ENCODE measurements at places on chromosomes 1 and 21. TPM values are rescaled to one million over a fixed set of nuclear protein-coding genes. Genes with fewer than 3 reads are reported as not detected.

ZNF684 gene
- total RNA-seq = 5.2 TPM

PDE9A gene
- 57.0 TPM for total RNA-seq

ALX3 gene
- total RNA-seq = 2.8 TPM

GRCh38 chr21:36852864-36853263, 113.6 kb downstream of the HLCS start:
- H3K4me3 ChIP-seq = no peak overlapping the region
- no peak for DNase-seq
- H3K4me1 ChIP-seq = peaks cover 3% of the 10 kb centered on the region
- H3K27ac ChIP-seq = no peak overlapping the region

DNA sequence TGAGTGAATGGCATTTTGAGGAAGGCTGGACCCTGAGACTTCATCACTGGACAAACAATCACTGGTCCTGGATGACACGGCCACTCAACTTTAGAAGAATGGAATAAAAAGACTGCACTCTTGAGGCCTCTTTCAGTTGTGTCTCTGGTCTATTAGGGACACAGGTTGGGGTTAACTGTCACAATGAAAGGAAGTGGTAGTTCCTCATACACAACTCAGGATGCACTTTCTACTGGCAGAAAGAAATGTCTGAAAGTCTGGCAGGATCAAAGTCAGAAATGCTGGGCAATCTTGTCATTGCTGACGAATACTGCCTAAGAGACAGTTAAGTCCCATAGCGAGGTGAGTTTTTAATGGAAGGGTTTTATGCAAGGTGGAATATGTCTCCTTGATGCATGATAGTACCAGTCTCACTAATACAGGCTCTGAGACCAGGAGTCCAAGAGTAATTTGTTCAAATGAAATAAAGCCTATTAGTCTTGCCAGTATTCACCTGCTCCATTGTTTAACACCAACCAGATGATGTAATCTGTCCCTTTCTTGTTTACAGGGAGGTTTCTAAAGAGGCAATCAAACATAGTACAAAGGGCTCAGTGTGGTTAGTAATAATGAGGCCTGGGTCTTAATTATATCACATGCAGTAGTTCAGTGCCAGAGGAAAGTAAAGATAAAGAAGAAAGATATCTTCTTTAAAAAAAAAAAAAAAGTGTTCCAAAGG, 11.2 kb upstream of the RRP15 start:
- no peak overlapping the region for H3K4me3 ChIP-seq
- no peaks in the 10 kb centered on the region for H3K4me1 ChIP-seq
- no peak for DNase-seq

DNA sequence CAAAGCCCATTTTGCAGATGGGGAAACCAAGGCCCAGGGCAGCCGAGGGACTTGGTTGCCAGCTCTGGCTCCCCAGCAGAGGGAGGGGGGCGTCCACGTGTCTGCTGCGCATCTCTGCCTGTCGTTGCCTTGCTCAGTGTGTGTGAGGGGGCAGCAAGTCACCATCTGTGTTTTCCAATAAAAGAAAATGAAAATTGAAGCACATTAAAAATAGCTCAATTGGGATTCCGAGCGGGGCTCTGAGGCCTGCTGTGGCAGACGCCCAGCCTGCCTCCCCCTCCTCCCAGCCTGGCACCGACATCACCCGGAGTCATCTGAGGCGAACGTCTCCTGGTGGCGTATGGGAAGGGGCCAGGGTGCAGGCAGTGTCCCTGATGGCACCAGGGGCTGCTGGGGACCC, 51.2 kb downstream of the EPHB2 start:
- no peak overlapping the region for H3K27ac ChIP-seq
- H3K4me1 ChIP-seq = no peaks in the 10 kb centered on the region
- H3K4me3 ChIP-seq = no peak overlapping the region
- H3K36me3 ChIP-seq = no peaks in the 10 kb centered on the region
- no peak for DNase-seq
